Fibroblast of skin of scalp (primary cell): ENCODE measurements at places on chromosomes 3 and 15.

GRCh38 chr15:58469432-58470353 is 37.9 kb downstream of the LIPC start:
- DNase-seq, result peak; percentile 98

DNA sequence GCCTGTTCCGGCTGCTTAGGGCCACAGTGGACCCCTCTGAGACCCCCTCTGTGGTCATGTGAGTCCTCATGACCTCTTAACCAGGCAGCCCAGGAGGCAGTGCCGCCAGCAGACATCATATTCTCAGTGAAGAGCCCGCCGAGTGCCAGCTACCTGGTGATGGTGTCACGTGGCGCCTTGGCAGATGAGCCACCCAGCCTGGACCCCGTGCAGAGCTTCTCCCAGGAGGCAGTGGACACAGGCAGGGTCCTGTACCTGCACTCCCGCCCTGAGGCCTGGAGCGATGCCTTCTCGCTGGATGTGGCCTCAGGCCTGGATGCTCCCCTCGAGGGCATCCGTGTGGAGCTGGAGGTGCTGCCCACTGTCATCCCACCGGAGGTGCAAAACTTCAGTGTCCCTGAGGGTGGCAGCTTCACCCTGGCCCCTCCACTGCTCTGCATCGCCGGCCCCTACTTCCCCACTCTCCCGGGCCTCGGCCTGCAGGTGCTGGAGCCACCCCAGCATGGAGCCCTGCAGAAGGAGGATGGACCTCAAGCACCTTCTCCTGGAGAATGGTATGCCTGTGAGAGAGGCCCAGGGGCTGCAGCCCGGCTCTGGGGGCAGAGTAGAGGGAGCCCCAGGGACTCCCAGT is 176.1 kb downstream of the TBC1D2B start:
- no peak for DNase-seq

DNA sequence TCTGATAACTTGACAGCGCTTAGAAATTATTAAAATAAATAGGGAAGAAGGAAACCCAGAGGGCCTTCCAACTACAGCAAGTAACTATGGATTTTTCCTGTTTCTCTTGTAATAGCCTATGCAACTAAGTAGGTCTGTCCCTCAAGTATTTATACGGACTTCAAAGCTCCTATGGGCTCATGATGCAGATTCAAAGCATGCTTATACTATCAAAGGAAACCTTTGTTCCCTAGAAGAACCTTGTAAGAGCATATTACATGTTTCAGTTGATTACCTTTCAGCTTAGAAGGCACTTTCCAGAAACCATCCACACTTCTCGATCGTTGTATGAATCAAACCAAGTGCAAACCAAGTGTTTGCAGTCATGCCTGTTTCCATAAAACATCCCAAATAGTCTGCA is 158.8 kb downstream of the ALCAM start:
- DNase-seq, result no peak

DNA sequence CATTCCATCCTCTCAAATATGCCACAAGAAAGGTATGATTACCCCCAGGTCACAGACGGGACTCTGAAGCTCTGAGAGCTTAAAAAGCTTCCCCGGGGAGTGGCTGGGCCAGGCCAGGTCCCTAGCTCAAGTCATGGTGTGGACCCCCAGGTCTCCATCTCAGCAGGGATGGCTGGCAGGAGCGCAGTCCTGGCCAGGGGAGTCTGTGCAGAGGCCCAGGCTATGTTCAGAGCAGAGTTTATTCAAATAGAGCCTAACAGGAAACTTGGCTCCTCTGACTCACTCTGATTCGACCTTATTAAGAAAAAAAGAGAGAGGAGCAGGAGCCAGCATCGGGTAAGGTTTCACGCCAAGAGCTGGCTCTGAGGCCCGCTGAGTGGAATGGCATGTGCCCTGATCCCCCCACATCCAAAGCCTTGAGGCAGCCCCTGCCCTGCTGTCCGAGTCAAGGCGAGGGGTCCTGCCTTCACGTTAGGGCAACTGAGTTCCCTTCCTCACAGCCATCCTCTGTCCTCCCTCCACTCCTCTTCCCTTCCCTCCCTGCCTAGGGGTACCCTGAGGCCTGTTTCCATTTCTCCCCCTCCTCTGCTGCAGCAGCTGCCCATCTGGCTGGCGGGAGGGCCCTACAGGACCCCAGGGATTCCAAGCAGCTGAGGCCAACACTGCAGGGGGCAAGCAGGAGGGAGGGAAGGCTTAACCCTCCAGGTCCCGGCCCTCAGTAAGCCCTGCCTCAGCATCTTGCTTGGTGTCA is 1.9 kb upstream of the LOXL1 start:
- peak; percentile 91 for DNase-seq

DNA sequence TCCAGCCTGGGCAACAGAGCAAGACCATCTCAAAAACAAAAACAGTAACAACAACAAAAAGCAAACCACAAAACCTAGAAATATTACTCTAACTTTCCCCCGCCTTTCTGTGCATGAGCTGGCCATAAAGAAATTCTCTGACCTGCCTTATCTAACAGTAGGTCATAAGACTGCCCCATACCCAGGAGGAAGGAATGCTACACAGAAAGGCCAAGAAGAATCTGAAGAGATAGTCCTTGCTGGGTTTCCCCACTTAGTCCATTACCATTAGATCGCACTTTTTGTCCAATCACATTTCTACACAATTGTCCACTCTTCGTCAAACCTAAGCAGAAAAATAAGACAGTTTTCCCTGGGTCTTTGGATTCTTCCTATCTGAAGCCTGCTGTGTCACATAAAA is 23.5 kb downstream of the CIAO2A start:
- DNase-seq, result no peak

- DNase-seq, result no peak
Observed at GRCh38 chr3:139355891-139356290, 12.1 kb downstream of the MRPS22 start.

DNA sequence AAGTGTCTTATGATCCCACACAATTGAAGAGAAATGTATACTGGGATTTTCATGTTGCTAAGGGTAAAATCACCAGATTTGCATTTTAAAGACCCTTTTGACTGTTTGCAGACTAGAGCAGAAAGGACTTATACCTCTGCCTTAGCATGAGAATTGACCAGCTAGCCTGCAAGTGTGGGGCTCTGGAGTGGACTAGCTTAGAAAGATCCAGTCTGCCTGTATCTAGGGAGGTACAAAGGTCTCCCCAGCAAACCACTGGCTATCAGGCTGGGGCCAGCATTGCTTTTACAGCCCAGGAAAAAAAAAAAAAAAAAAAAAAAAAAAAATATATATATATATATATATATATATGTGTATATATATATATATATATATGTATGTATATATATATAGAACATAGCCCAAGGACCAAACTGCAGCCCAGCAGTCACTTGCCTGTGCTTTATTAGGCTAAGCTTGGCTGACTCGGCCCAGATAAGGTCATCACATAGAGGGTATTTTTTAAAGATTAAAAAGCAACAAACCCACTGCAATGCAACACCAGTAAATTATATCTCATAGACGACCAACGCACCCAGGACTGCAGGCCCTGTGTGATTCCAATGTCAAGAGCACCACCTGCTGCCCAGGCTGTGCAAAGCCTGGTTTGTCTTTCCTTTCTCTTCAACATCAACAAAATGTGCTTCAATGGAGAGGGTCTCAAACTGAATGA is 63.7 kb downstream of the DCLK3 start:
- peak; percentile 79 for DNase-seq

GRCh38 chr3:72548981-72549380 is 299.3 kb downstream of the SHQ1 start:
- DNase-seq, result no peak

- no peak for DNase-seq
Observed at GRCh38 chr15:51496246-51496645, 126.3 kb downstream of the DMXL2 start.

DNA sequence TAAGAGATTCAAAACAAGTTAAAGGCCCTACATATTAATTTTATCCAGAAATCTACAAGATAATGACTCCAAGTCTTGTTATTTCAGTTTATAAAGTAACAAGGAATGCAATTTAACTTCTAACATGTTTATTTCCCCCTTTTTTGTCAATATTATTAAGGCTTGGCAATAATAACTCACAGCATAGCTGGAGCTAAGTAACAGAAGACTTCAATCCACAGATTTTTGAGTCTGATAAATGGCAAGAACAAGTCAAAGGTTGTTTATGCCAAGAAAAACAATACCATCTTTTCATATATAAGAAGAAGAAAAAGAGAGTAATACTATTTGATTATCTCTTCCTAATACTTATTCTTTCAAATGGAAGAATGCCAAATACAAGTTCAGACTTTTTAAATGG is 631.0 kb upstream of the CCDC54 start:
- no peak for DNase-seq
